ENCODE measurements at places on chromosomes 11 and 22.

GRCh38 chr11:57638005-57638781, 11.5 kb downstream of the YPEL4 start:
- DNase-seq = no peak

- DNase-seq = no peak
Measured at GRCh38 chr11:124536520-124536919, 6.9 kb downstream of the OR8B12 start.

DNA sequence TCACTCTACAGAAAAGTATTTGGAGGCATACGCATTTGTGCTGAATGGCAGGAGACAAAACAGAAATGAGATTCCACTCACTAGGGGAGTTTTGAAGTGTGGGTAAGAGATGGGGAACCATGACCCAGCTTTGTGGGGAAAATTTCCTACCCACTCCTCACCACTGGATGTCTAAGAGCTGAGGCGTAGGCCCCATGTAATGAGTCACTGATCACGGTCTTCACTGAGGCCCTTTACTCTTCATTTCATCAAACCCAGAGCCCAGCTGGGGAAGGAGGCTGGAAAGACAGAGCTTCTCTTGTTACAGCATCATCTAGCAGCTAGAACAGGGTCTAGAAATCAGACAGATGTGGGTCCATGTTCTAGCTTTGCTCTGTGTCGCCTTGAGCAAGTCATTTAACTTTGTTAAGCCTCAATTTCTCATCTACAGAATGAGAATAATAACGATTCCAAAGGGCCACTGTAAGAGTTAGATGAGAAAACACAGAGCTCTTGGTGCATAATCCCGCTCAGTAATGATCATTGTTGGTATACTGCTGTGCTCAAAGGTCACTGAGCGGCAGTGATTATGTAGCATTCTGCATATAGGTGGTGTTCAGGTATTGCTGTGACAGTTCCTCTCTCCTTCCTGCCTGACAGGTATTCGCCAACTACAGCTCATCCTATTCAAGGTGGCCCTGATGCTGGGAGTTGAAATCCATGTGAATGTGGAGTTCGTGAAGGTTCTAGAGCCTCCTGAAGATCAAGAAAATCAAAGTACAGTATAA, 97.2 kb downstream of the MICAL2 start:
- DNase-seq = peak; percentile 33

GRCh38 chr11:62593434-62594044, 2.2 kb upstream of the TUT1 start:
- DNase-seq = peak; percentile 62

DNA sequence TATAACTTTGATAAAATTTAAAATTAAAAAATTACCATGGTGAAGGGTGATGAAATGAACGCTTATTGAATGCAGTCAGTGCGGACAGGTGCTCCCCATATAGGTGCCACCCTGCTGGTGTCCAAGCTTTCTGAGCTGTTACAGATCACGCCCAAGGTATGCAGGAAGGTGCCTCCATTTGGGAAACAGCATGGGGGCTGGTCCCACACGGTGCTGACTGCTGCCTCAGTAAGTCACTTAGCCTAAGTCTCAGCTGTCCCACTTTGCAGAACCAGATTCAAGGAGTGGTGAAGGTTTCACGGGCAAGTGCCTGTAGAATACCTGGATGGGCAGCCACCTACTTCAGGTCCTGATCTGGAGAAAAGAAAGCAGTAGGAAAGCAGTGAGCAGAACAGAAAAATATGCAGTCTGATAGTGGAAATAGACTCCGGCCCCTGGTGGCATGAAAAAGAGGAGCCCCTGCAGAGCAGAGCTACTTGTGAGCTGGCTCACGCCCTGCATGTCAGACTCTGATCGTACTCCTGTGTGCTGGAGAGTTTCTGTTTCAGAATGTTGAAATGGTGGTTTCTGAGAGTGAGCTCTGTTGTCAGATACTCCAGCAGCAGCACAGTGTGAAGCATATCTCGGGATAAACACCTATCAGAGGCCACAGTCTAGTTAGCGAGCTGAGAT, 33.2 kb downstream of the ADORA2A start:
- no peak for DNase-seq

DNA sequence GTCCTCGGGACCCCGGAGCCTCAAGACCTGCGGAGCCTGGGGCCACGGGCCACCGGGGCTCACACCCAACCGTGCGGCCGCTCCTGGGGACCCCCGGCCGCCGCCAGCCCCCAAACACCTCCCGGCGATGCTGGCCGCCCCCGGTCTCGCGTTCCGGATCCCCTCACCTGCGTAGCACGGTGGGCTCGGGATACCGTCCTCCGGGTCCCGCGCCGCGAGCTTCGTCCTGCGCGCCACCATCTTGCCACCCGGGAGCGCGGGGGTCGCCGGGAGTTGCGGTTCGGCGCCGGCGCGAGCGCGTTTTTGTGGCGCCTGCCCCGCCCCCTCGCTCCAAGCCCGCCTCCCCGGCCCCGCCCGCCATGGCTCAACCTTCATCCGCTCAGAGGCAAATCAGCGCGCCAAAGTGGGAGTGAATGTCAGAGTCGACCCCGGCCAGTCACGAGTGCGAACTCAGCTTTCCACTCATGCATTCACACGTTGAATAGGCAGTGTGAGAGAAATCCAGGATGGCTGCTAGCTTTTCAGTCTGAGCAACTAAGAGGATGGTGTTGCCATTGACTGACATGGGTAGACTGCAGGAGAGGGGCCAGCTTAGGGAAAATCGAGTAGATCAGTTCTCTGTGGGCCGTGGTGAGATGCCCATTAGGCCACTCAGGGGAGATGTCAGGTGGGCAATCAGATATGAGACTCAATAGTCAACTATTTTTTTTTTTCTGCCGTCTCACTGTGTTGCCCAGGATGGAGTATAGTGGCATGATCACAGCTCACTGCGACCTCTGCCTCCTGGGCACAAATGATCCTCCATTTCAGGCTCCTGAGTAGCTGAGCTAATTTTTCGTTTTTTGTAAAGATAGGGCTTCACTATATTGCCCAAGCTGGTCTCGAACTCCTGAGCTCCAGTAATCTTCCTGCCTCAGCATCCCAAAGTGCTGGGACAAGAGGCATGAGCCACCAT, 28.3 kb downstream of the SERHL2 start:
- peak; percentile 81 for DNase-seq

DNA sequence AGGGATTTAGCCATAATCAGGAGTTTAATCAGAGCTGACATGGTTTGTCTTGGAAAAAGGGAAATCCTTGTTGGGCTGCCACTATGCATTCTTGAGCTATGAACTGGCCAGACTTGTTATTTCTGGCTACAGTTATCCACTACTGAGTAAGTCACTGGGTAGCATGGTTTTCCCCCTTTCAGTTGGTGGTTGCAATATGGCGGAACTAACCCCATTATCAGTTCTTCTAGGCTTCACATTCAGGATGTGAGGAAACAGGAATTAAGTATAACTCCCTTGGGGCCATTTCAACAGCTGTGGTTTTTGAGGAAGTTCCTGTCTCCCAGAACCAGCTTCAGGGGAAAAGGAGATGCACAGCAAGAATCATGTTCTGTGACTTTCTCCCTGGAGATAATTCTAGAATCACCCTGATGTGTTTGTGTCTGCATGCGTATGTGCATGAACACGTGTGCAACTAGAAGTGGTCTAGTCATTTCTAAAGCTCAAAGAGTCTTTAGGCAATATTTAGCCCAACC, 103.0 kb upstream of the CD44 start:
- no peak for DNase-seq

- DNase-seq = no peak
Measured at GRCh38 chr11:22197139-22198005, 4.5 kb downstream of the ANO5 start.

- DNase-seq = no peak
Measured at GRCh38 chr11:60168306-60168705, 14.6 kb downstream of the MS4A6A start.

DNA sequence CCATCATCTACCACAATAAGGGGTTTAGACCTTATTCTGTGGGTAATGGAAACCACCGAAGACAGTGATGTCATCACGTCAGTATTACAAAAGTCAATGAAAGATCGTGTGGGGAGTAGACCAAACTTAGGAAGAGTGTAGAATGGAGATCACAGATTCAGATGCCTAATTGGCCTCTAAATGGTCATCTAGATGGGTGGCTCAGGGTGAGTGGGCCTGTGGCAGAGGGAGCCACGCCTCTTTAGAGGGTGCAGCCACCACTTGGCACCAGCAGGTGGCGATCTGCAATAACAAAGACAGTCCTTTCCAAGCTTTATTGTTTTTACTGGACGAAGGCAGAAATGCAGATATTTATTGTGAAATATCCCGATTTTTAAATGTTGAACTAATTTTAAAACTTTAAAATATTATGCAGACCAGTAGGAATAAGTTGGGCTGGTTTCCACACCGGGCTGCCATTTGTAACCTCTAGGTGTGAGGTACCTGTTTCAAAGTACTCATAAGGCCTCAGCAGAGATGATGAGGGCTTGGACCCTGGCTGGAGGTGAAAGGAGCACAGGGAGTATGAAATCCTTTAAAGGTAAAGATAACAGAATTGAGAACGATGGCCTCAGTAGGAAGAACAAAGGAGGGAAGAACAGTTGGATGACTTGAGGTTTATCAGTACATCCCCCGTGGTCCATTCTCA, 222.0 kb downstream of the DBX1 start:
- DNase-seq = peak; percentile 7

DNA sequence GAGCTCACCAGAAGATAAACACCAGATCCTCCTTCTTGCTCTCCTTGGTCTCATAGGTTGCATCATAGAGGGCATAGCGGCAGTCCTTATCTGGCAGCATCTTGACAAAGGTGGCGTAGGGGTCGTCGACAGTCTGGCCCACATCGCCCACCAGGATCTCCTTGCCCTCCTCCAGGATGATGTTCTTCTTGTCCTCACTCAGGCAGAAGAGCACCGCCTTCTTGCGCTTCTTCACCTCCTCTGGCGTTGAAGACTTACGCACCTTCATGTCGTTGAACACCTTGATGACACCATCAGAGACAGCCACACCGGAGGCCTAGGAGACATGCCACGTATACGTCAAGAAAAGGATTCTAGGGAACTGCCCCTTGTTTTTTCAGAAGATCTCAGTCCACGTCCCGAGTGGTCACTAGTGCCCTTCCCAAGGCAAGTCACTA, 2.0 kb downstream of the CFL1 start:
- no peak for DNase-seq

DNA sequence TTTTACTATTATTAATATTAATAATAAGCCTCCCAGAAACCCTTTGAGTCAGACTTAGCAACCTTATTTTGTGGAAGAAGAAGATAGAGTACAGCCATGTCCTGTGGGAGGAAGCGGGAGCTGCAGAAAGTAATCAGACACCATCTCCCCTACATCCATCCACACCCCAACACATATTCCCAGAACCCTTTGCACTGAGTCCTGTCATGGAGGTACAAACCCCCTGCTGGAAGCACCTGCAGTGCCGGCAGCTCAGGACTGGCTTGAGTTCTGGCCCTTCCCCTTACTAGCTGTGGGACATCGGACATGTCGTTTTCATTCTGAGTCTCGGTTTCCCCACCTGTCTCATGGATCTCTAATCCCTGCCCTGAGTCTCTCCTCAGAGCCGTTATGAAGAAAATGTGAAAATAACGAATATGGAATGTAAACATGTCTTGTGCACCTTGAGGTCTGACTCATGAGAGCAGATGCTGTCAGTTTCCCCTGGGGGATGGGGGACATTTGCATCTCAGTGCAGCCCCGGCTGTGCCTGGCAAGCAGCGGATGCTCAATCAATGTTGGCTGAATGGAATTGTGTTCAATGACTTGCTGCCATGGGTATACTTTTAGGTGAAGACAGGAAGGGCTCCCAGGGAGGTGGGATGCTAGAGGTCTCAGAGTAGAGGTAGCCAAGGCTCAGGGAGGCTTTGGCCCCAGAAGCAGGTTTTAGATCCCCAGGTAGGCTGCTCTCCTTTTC, 45.4 kb downstream of the TP53I11 start:
- DNase-seq = no peak

- DNase-seq = no peak
Measured at GRCh38 chr11:80819271-80819670, 1378.4 kb upstream of the TENM4 start.

DNA sequence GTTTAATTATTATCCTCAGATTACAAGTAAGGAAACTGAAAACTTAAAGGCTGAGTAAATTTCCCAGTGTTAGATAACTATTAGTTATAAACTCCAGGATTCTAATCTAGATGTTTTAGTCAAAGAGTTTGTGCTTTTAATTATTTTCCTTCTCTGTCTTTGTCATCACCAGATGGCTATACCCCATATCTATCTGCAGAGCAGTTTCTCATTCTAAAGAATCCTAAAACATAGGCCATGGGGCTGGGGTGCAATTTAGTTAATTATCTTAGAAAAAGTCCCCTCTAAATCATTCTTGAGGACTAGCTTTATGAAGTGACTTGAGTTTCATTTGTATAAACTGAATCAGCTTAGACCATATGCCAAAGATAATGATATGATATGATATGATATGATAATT, 556.3 kb upstream of the ANO5 start:
- DNase-seq = no peak

- no peak for DNase-seq
Measured at GRCh38 chr22:38073150-38074130, 10.5 kb downstream of the SLC16A8 start.

- no peak for DNase-seq
Measured at GRCh38 chr22:48799227-48799970, 1028.3 kb downstream of the BRD1 start.

DNA sequence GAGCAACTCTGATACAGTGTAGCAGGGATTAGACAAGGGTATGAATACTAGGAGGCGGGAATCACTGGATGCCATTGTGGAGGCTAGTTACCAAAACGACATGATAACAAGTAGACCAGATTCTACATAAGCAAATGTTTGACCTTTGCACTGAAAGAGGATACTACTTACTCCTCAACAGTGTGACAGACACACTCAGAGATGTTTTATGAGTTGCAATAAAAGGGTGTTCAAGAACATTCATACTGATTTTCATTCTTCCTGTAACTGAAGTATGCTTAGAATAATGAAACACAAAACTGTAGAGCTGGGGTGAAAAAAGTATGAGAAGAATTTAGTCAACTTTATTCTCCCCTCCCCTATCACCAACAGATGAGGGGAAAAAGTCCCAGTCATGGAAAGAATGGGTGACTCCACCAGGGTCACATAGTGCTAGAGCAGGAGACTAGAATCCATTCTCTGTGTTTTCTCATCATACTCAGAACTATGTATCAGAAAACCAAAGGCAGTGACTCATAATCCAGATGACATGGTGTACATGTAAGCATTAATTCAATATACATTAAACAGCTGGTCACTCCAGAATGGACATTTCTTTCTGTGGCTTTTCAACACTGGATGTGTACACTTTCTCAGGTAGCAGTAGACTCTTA, 32.8 kb downstream of the ARHGAP20 start:
- DNase-seq = no peak

All from stimulated activated CD8-positive, alpha-beta memory T cell treated with anti-CD3 and anti-CD28 coated beads, Interleukin-4, amount 100 ng/mL, for 24 hours (primary cell).